Stimulated activated CD8-positive, alpha-beta memory T cell treated with anti-CD3 and anti-CD28 coated beads, Interleukin-4, amount 100 ng/mL, for 1 hour (primary cell): ENCODE measurements at places on chromosomes 5 and 9.

GRCh38 chr5:38548064-38548759, 8.2 kb downstream of the LIFR start:
- no peak for DNase-seq

GRCh38 chr9:1009101-1009707, 32.7 kb downstream of the DMRT3 start:
- peak; percentile 6 for DNase-seq

DNA sequence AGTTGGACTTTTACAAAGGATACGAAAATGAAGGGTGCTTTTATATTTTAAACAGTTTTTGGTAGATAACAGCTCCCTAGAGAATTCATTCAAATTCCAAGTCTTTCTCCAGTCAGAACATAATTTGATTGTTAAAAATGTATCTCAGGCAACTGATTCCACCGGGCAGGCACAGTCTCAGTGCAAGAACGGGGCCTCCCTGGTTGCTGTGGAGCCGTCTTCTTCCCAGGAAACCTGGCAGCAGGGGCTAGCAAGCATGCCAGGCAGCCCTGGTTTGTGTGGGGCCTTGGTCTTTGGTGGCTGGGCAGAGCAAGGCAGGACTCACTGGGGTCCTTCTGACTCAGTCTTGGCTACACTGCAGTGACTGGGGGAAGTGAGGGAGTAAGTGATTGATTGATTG, 143.5 kb downstream of the NXNL2 start:
- DNase-seq: no peak

- DNase-seq: no peak
Measured at GRCh38 chr5:111945535-111945934, 188.5 kb upstream of the NREP start.
